Stimulated activated CD4-positive, alpha-beta T cell treated with anti-CD3 and anti-CD28 coated beads, Interleukin-15, amount 100 ng/mL, for 48 hours (primary cell): ENCODE measurements at places on chromosomes 7 and 10.

DNA sequence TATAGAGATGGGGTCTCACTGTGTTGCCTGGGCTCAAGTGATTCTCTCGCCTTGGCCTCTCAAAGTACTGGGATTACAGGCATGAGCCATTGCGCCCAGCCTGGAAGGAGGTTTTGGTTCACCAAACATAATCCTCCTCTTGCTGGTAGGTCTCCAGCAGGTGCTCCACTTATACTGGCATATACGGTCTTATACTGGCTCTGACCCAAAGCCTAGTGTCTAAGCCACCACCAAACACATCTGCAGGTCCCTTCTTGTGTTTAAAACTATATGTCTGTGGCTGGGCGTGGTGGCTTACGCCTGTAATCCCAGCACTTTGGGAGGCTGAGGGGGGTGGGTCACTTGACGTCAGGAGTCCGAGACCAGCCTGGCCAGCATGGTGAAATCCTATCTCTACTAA lies 5.4 kb downstream of the MBLAC1 start:
- no peak for DNase-seq

GRCh38 chr10:17019696-17020095 lies 109.9 kb downstream of the CUBN start:
- no peak for DNase-seq

DNA sequence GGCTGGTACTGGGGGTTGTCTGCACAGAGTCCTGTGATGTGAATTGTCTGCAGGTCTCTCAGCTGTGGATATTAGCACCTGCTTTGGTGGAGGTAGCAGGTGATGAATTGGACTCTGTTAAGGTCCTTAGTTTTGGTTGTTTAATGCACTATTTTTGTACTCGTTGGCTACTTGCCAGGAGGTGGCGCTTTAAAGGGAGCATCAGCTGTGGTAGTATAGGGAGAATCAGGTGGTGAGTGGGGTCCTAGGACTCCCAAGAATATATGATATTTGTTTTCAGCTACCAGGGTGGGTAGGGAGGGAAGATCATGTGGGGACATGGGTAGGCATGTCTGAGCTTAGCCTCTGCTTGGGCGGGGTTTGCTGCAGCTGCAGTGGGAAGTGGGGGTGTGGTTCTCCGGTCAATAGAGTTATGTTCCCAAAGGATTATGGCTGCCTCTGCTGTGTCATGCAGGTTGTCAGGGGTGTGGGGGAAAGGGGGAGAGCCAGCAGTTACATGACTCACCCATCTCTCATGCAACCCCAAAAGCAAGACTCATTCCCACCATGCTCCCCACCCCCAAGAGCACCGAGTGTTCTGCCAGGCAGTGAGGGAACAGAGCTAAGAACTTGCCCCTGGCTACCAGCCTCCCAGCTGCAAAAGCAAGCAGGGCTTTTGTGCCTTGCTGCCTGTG lies 53.7 kb upstream of the ZNF273 start:
- no peak for DNase-seq

GRCh38 chr10:125054669-125055268 lies 105.6 kb downstream of the CTBP2 start:
- DNase-seq, result no peak

- no peak for DNase-seq
Measured at GRCh38 chr10:48608976-48609375, 4.1 kb upstream of the ARHGAP22 start.

DNA sequence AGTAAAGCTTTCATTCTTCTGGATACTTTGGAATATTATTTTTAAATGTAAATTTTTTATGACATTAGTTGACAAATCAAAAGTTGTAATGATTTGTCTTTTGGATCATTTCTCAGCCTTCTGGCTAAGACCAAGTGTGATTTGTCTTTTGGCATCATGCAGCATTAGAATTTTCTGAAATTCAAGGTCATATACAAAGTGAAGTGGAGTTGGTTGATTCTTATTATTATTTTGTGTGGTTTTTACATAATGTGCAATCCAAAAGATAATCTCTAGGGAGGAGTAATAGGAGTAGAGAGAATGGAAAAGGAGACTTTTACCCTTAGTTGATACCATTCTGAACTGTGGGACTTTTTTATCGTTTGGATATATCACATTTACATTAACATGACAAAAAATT lies 24.2 kb upstream of the SEPTIN7 start:
- no peak for DNase-seq

DNA sequence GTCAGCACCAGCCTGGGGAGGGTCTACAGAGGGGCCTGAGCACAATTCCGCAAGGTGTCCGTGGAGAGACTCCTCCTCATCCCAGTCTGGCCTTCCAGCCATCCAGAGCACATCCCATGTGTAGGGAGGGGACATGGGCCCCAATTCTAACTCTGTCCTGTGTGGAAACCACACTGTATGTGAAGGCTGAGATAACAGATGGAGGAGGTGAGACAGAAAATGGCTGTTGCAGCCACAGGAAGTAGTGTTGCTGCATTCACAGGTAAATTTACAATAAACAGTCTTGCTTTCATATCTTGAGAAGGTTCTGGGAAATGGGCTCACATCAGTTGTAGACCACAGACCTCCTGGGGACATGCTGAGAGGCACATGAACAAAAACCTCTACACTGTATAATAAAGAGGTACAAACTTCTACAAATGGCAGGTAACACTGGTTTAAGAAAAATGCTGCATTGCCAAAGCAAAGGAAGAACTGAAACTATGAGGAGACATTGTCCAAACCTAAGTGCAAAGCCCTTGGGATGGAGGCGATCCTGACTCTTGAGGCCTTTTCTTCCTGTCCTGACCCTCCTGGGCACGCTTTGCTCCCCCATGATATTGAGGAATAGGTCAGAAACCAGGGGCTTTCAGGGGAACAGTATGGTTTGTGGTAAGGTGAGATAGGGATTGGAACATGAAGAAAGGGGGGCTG lies 21.6 kb upstream of the GIMAP2 start:
- DNase-seq, result no peak

GRCh38 chr10:43867667-43868565 lies 219.2 kb upstream of the ZNF32 start:
- DNase-seq, result no peak

- DNase-seq, result no peak
Measured at GRCh38 chr10:62054408-62054807, 152.9 kb downstream of the ARID5B start.
